ENCODE measurements at places on chromosomes 4 and X. TPM values are rescaled to one million over a fixed set of nuclear protein-coding genes. Genes with fewer than 3 reads are reported as not detected.
A peak's percentile ranks its signal among the peaks of the same experiment; 100 is the strongest.

- no peak overlapping the region for H3K27ac ChIP-seq
- H3K36me3 ChIP-seq: no peaks in the 10 kb centered on the region
- peaks cover 3% of the 10 kb centered on the region for H3K4me1 ChIP-seq
- H3K4me3 ChIP-seq: no peak overlapping the region
Measured at GRCh38 chrX:17621566-17622270, 115.6 kb upstream of the SCML1 start.

DNA sequence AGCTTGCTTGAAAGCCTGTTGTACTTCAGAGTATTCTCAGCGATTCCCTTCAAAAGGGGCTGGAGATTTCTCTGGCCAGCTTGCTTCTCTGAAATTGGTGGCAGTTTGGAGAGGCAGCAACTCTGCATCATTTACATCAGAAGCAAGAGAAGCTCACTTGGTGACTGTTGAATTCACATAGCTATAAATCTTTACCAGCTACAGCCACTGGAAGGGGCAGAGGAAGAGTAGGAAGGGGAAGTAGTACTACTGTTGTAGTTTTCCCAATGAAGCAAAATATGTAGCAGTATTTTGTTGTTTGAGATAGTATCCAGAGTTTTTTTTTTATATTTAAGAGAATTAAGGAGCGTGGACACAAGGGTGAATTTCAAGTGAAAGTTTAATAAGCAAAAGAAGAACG is 2.8 kb downstream of the TENT5D start:
- H3K4me1 ChIP-seq: no peaks in the 10 kb centered on the region
- DNase-seq: no peak
- no peak overlapping the region for H3K27ac ChIP-seq
- H3K36me3 ChIP-seq: no peaks in the 10 kb centered on the region
- H3K4me3 ChIP-seq: no peak overlapping the region
- no peaks in the 10 kb centered on the region for H3K27me3 ChIP-seq

DNA sequence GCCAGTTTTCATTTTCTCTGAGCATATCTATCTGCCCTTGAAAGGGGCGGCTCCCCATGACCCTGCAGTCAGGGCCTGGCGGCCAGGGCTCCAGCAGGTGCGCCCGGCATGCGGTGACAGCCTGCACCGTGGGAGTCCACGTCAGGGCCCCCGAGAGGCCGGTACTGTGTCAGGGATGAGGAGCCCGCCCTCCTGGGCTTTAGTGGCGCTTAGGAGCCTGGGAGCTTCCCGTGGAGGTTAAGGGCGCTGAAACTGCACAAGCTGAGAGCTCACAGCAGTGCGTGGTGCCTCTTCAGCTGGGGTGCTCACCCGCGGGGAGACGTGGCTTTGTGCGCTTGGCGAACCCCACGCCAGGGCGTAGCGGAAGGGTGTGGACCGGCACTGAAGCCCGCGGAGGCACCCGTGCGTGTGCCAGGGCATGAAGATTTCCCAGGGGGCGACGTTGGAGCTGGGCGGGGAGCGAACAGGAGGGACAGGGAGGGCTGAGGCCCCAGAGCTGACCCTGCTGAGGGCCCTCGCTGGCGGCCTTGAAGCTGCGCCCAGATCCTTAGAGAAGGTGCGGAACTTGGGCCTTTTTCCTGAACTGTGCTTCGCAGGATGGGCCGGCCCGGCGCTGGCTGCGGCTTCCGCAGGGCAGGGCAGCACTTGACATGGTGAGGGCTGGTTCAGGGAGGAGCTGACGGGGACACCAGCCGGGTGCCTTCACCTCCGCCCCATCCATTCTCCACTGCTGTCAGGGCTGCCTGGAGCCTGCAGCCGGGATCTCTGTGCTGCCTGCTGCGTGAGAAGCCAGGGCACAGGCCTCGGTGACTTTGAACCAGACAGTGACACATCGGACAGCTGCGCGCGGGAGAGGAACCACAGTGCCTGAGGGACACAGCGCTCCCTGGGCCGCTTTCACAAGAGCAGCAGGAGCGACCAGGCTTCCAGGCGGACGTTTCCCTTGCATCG is 32.9 kb downstream of the HTT-AS start:
- no peak overlapping the region for H3K27ac ChIP-seq
- no peaks in the 10 kb centered on the region for H3K27me3 ChIP-seq
- no peak overlapping the region for H3K4me3 ChIP-seq
- peak; percentile 64 for DNase-seq

DNA sequence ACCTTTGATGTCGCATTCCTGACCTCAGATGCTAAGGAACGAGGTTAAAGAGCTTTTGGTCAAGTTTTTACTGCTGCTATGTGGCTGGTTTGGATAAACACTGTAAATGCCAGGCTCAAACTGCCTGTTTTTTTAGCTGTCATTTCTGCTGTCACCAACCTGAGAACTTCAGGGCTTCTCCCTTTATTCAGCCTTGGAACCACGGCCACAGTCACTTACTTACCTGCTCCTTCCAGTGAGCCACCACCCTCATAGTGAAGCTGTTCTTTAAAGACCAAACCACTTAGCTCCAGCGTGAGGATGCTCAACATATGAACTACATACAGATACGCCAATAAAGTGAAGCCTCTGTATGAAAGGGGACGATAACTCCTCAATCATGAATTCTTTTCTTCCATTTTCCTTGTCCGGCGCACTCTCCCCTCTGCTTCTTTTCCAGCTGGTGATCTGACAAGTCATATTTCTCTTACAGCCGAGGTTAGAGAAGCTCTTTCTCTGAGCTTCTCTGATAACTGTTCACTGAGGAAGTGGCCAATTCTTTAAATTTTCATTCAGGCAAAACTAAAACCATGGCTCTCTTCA is 152.8 kb upstream of the ANK2 start:
- no peaks in the 10 kb centered on the region for H3K36me3 ChIP-seq
- H3K27ac ChIP-seq: no peak overlapping the region
- no peak for DNase-seq
- H3K4me3 ChIP-seq: no peak overlapping the region
- peaks cover 18% of the 10 kb centered on the region for H3K4me1 ChIP-seq

GRCh38 chr4:77376788-77377460 is 219.9 kb downstream of the CCNG2 start:
- no peaks in the 10 kb centered on the region for H3K36me3 ChIP-seq
- H3K27me3 ChIP-seq: no peaks in the 10 kb centered on the region
- H3K27ac ChIP-seq: no peak overlapping the region
- no peak for DNase-seq
- no peak overlapping the region for H3K4me3 ChIP-seq
- H3K4me1 ChIP-seq: 0 out of 2 replicates have a peak, but pooled peaks cover 5% of the 10 kb centered on the region

DNA sequence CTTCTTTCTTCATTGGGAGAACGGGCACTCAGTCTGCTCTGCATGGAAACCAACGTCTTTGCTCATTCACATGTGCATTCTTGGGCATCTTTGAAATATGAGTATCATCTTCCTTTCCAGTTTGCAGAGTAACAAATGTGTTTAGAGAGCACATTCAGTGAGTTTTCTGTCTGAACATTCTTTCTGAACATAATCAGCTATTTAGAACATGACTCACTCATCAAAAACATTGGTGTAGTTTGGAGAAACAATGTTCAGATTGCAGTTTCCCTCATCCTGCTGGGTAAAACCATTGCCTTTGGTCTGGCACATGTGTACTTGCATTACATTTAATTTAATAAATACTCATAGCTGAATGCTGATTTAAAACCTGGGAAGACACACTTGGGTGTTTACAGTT is 81.5 kb upstream of the F9 start:
- no peak overlapping the region for H3K4me3 ChIP-seq
- H3K36me3 ChIP-seq: no peaks in the 10 kb centered on the region
- no peak overlapping the region for H3K27ac ChIP-seq
- no peak for DNase-seq
- H3K4me1 ChIP-seq: no peaks in the 10 kb centered on the region
- no peaks in the 10 kb centered on the region for H3K27me3 ChIP-seq

DNA sequence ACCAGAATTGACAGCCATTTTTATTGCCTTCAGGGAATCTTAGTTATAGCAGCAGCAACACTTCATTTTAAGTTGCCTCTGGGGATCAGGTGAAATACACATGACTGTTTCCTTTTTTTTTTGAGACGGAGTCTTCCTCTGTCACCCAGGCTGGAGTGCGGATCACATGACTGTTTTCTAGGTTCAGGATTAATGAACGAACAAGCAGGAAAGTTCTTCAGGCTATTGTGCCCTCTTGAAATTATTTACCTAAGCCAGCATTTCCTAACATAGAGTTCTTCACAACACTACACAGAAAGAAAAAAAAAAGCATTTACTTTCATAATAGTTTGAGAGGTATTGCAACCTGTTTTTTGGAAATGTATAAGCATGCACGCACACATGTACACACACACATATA is 2032.8 kb downstream of the PCDH7 start:
- DNase-seq: no peak
- H3K4me1 ChIP-seq: no peaks in the 10 kb centered on the region
- H3K27me3 ChIP-seq: no peaks in the 10 kb centered on the region
- H3K27ac ChIP-seq: no peak overlapping the region

GRCh38 chrX:96407072-96407471 is 277.6 kb upstream of the DIAPH2 start:
- H3K36me3 ChIP-seq: no peaks in the 10 kb centered on the region
- H3K4me1 ChIP-seq: peaks cover 8% of the 10 kb centered on the region

- peaks cover 3% of the 10 kb centered on the region for H3K4me1 ChIP-seq
- no peaks in the 10 kb centered on the region for H3K27me3 ChIP-seq
- no peak for DNase-seq
- no peaks in the 10 kb centered on the region for H3K36me3 ChIP-seq
- peak within 1 kb of the TSS; percentile 40 for H3K4me3 ChIP-seq
- H3K27ac ChIP-seq: peak within 1 kb of the TSS; percentile 63
Measured at GRCh38 chrX:103585411-103586313, at the start of gene TCEAL4. TSS of gene TCEAL4 (plus strand) at chrX:103585515. CDS start at chrX:103586676, 1,161 bp downstream.

Gene NAP1L2
- total RNA-seq: 15.8 TPM

Gene FAM184B
- 0.46 TPM for total RNA-seq

Gene DKK2
- total RNA-seq: 0.34 TPM
